GM23338 (cell line): ENCODE measurements at places on chromosomes 2 and 18. TPM values are rescaled to one million over a fixed set of nuclear protein-coding genes. Genes with fewer than 3 reads are reported as not detected.
A peak's percentile ranks its signal among the peaks of the same experiment; 100 is the strongest.

DNA sequence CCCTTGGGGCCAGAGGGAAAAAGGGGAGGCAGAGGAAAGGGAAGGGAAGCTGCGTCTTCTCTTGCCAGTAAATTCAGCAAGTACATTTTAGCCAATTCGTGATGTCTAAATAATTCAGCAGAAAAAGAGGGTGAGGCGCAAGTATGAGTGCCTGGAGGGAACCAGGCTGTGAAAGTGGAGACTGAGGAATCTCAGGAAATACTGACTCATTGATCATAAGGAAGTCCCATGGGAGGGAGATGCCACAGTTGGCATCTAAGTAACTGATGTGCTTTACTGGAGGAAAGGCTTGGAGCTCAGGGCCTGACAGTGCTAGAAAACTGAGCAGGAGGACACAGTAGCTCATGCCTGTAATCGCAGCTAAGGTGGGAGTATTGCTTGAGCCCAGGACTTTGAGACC, 31.1 kb downstream of the KIF5C start:
- DNase-seq: no peak
- H3K27me3 ChIP-seq: no peaks in the 10 kb centered on the region
- 0 out of 2 replicates have a peak, but pooled peaks cover 5% of the 10 kb centered on the region for H3K4me1 ChIP-seq
- no peak overlapping the region for H3K27ac ChIP-seq
- no peaks in the 10 kb centered on the region for H3K36me3 ChIP-seq

GRCh38 chr18:159037-159652, 788 bp downstream of the USP14 start:
- peaks cover 13% of the 10 kb centered on the region for H3K27me3 ChIP-seq
- H3K27ac ChIP-seq: peak overlapping the region; percentile 77
- peak overlapping the region; percentile 93 for H3K4me3 ChIP-seq
- peak; percentile 27 for DNase-seq
- peaks cover 16% of the 10 kb centered on the region for H3K36me3 ChIP-seq

Gene DSG2
- polyA plus RNA-seq: 41.2 and 44.7 TPM in 2 replicates

DNA sequence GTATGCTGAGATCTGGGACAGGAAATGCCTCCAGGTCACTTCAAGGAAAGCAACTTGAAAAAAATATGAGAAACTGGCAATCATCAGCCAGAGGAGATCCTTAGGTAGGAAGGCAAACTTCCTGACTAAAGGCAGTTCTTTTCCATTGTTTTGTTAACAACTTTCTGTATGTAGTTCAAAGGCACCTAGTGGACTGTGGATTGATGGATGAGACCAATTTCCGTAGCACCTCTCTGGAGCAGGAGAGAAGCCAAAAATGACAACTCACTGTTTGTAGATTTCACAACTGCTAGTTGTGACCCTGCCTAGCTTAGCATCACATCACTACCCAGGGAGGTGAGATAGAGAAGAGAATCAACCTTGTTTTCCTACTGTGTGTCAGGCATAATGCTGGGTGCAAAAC, 21.8 kb upstream of the NOSTRIN start:
- no peaks in the 10 kb centered on the region for H3K36me3 ChIP-seq
- no peak for DNase-seq
- H3K27me3 ChIP-seq: no peaks in the 10 kb centered on the region

DNA sequence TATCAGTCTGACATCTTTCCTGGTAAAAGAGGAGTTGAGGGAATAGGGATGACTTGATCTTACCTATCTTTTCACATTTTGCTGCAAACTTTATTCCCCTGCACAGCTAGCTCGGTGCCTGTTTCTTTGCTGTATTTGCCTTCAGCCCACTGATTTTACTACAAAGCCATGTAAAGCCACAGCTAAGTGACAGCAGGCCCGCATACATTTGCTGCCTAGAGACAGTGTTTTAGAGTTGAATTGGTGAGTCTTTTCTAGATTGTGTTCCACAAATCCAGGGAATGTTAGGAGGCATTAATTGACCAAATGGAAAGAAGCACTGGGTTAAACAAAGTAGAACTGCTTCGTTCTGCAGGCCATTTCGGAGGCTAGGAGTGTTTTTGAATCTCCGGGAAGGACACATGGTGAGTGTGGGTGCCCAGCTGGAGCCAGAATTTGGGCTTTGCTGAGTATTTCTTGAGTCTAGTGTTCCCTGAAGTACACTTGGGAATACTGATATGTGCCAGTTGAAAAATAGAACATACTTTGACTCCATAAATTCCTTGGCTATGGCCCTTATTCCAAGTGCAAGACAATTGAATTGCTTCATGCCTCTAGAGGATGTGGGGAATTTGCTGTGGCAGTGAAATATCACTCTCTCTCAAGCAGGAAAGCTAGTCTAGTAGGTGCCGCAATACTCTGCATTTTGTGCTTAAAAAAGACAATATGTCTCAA, 329.8 kb downstream of the PTPRM start:
- H3K4me1 ChIP-seq: no peaks in the 10 kb centered on the region
- H3K36me3 ChIP-seq: no peaks in the 10 kb centered on the region
- DNase-seq: no peak
- no peak overlapping the region for H3K4me3 ChIP-seq
- H3K27me3 ChIP-seq: no peaks in the 10 kb centered on the region

- H3K4me3 ChIP-seq: no peak overlapping the region
- H3K4me1 ChIP-seq: 0 out of 2 replicates have a peak, but pooled peaks cover 1% of the 10 kb centered on the region
- H3K27me3 ChIP-seq: no peaks in the 10 kb centered on the region
- H3K36me3 ChIP-seq: no peaks in the 10 kb centered on the region
- no peak for DNase-seq
These were observed 156.6 kb upstream of the ACVR2A start for GRCh38 chr2:147688242-147688641.

Gene CROCC2
- not detected in 2 replicates for polyA plus RNA-seq

DNA sequence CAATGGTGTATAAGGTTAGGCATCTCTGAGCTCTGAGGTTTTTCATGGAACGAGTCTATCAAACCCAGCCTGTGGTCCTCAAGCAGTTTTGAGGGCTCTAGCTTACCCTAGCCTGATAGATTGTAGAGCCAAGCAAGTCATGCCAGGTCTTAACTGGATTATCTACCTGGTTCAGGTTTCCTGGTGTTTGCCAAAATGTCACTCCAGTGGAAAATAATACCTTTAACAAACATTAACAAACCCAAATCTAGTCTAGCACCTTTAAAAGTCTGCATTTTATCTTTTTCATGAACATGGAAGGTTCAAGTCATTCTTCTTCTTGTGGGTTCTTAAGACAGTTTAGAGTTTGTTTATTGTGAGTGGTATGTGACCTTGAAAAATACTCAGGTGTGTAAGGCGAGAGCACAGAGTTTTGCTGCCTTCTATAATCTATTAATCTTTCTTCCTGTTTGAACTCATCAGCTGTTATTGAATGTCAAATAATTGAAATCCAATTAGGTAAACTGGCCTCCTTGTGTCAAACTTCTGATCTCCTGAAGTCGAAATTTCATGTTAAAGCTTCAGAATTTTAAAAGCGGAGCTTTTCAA, 13.4 kb upstream of the ADGRF3 start:
- H3K27me3 ChIP-seq: no peaks in the 10 kb centered on the region
- H3K4me3 ChIP-seq: no peak overlapping the region
- no peak overlapping the region for H3K27ac ChIP-seq

DNA sequence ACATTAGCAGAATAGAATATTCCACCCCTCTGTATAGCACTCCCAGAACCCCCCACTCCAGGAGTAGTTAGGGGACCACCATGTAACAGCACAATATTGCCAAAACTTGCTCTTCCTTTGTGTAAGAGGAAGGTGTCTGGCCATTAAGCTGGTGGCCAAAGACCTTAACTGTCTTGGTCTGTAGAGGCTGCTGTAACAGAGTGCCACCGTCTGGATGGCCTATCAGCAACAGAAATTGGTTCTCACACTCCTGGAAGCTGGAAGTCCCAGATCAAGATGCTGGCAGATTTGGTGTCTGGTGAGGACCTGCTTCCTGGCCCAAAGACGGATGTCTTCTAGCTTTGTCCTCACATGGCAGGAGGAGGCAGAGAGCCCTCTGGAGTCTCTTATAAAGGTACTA, 61.6 kb upstream of the TGFA start:
- no peak overlapping the region for H3K27ac ChIP-seq
- H3K36me3 ChIP-seq: no peaks in the 10 kb centered on the region
- H3K4me1 ChIP-seq: peaks cover 8% of the 10 kb centered on the region; the same call in 1 of the 2 replicates
- DNase-seq: no peak

DNA sequence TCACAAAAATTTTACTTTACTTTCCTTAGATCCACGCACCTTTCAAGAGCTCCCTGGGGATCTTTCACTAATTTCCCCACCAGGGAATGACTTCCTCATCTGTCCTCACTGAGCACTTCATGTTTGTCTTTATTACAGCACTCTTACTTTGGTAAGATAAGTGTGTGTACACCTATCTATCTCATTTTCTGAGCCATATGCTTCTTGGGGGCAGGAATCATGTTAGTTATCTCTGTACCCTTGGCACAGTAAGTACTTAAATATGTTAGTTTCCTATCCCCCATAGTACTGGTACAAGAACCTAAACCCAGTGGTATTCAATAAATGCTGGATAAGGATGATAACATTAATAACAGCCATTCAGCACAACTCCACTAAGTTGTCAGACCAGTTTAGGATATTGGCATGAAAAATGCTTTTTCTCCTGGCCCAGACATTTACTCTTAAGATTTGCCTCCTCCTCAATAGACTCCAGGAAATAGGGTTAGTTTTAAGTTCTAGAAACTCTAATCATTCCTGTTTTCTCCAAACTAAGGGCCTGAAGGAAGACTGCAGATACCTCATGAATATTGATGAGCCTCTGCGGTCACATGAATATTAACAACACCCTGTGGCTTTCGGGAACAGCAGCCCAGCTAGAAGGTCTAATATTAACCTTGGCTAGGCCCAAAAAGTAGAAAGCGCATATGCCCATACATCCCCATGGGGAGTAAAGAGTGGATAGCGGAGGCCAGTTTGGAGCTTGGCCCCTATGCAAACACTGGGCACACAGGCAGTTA, 38.2 kb downstream of the NHEJ1 start:
- H3K4me1 ChIP-seq: peaks cover 10% of the 10 kb centered on the region; the same call in 1 of the 2 replicates
- no peaks in the 10 kb centered on the region for H3K27me3 ChIP-seq
- H3K4me3 ChIP-seq: no peak overlapping the region
- no peak overlapping the region for H3K27ac ChIP-seq
- no peaks in the 10 kb centered on the region for H3K36me3 ChIP-seq

Gene KIF5C
- 37.8 and 45.0 TPM in 2 replicates for polyA plus RNA-seq

Gene ANKRD29
- 36.6 and 38.2 TPM in 2 replicates for polyA plus RNA-seq
